ENCODE measurements at places on chromosomes 11 and 22.

DNA sequence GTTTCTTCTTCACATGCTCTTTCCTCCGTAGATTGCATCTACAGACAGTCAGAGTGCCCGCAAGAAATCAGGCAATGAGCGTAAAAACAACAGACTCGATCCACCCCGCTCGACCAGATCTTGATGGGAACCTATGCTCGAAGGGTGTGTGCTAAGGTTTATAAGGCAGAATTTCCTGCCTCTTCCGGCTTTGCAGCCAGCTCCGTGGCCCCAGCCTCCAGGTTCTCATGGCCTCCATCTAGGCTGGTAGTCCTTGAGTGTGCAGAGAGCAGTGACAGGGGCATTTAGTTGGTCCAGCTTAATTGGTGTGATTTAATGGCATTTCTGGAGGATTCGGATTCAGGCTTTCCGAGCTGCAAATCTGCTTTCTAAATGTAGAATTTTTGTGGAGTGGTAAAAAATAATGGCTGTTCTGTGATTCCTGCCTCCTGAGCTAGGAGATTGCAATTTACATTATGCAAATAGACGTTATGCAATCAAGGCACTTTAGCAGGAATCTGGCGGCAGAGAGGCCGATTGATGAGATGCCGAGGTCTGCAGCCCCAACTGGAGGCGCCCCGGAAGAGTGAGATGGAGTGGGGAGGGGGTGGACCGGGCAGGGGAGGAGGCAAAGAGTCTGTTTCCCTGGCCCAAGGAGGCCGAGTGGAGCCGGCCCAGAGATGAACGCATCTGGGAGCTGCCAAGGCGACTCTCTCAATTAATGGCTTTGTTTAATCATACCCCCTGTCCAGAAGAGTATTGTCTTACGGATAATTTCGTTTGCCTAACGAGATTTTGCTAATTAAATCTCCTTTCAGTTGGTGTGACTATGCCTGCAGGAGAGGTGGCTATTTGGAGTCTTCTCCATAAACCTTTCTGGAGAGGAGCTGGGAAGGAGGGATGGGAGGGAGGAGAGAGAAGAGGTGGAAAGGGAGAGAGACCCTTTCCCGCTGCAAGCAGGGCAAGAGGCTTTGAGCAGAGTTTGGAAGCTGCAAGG, 75.3 kb downstream of the PKNOX2 start:
- DNase-seq = no peak

DNA sequence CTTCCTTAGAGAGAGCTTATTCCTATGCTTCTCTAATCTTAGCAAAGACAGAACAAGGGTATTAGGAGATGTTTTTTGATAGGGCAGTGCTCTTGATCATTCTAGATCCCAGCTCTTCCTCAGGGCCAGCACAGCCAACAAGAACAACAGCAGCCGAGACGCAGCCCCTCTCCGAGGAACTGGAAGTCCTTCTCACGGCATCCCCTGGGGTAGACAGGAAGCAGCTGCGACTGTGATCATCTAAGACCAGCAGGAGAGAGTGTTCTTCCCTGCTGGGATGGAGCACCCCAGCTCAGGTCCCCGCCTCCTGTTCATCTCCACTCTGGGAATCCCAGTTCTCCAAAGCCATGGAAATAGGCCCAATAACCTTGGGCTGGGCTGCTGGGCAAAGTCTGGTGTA, 29.6 kb downstream of the IRAG1 start:
- no peak for DNase-seq

DNA sequence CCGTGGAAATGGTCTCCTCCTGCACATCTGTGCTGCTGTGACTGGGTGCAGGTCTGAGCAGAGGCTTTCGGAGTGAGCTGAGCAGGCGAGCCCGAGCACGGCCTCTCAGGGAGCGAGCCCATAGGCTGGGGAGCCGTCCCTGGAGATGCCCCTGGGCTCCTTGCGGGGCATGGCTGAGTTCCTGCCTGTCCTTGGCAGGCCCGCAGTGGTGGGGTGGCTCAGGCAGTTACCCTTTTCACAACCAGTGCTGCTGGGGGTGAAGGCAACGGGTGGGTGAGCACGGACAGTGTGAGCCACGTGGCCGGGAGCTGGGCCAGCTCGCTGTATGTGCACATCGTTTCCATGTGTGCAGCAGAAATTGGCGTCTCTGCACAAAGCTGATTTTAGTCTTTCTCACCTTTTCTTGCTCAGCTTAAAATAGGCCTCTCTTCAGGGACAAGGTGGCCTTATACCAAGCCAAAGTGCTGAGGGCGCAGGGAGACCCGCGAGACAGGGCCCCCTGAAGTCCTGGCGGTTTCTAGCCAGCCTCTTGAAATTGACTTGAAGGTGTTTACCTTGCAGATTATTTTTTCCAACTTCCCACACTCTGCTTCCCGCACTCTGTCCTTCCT, at the start of gene TP53AIP1:
TSS of gene TP53AIP1 (minus strand) at position 55 of the 611 bp plus-strand sequence. CDS start 5,053 bp downstream, outside the sequence.
- no peak for DNase-seq

GRCh38 chr11:304915-305843, 2.4 kb upstream of the IFITM2 start:
- DNase-seq = no peak

DNA sequence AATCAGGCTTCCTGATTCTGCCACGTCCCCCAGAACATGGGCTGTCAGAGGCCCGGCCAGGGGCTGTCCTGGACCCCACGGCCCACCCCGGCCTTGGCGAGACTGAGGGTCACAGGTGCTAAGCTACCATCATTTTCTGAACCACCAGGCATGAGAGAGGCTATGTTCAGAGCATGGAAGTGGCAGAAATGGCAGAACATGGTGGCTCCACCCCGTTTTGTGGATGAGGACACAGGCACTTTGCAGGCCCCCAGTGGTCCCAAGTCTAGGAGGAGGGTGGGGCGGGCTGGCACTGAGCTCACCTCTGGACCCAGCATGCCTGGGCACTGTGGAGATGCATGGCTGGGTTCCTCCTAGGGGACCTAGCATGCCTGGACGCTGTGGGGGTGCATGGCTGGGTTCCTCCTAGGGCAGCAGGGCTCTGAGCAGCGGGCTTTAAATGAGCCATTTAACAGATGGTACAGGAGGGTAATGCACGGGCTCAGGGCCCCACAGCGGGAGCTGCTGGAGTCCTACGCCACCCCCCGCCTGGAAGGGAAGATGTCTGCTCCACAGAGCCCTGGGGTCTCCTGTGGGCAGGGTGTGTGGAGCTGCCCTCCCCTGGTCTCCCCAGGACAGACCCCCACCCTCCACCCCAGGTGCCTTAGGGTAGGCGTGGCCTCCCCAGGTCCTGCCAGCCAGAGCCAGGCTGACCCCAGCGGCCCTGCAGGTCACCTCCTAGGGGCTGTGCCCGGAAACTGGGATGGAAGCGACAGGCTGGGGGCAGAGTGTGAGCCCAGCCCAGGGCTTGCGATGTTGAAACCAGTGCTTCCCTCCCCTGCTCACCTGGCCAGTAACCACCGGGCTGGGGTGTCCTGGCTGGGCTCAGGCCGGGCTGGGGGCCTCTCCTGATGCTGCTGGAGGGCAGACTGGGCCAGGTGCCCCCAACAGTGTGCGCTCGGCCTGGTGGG, 6.1 kb upstream of the MUC5AC start:
- no peak for DNase-seq

DNA sequence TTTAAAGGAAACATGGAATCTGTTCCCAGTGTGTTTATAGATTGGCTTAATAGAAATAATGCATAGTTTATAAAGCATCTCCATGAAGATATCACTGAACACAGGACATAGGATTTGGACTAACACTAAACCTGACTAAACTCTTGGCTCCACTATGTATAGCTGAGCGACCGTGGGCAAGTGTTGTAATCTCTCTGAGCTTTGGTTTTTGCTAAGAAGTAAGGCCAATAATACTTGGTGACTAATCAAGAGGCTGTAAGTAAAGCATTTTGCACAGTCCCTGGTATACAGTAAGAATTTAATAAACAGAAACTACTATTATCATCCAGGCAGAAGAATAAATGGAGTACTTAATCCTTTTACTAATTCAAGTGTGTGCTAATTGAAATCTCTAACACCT, 125.5 kb upstream of the MTMR2 start:
- no peak for DNase-seq

GRCh38 chr11:27085605-27086004, 45.0 kb downstream of the BBOX1 start:
- DNase-seq = no peak

DNA sequence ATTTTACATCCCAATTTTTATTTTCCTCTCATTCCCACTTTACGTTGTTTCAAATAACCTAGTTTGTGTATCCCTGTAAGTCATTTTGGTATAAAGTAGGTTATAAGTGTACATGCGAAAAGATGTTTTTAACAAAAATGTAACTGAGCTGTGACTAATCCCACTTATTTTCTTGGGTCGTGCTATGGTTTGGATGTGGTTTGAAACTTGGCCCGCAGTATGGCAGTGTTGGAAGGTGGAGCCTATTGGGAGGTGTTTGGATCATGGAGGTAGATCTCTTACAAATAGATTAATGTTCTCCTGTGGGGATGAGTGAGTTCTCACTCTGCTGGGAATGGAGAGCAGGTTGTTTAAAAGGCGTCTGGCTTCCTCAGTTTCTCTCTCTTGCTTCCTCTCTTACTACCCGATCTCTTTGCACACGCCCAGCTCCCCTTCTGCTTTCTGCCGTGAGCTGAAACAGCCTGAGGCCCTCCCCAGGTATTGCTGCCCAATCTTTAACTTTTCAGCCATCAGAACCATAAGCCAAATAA, 7.2 kb downstream of the RPL27A start:
- DNase-seq = no peak

- no peak for DNase-seq
These were observed 35.4 kb downstream of the KCNQ1OT1 start for GRCh38 chr11:2664376-2664775.

DNA sequence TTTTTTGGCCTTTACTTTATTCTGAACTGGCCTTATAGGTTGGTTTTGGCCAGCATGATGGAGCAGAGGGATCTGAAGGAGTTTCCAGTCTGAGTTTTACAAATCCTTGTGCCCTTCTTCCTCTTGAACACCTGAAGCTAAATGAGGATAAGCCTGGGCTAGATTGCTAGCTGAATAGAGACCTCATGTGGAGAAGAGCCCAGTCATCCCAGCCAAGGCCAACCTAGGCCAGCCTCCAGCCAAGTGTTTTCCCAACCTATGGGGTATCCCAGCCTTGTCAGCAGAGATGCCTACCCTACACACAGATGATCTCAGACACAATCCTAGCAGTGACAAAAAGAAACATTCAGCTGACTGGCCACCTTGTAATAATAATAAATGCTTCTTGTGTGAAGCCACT, 966 bp upstream of the CASP12 start:
- DNase-seq = no peak

DNA sequence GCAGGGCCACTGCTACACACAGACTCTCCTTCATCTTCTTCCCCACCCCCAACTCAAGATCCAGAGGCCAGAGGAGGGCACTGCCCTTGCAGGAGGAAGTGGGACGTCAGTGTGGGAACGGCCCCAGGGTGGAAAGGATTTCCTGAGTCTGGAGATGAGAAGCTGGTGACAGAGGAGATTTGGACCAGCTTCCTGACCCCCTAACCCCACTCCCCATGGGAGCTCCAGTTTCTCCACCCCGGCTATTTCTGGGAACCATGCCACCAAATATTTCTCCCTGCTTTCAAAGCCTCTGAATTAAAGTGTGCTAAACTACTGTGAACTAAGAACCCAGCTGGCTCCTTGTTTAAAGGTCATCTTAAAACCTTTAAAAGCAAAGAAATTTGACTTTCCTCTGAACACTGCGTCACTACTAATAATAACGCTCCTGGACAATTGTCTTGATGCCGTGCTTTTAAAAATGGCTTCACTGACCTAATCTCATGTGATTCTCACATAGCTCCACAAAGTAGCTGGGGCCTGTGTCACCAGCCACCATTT, 46.6 kb downstream of the CWC15 start:
- no peak for DNase-seq

DNA sequence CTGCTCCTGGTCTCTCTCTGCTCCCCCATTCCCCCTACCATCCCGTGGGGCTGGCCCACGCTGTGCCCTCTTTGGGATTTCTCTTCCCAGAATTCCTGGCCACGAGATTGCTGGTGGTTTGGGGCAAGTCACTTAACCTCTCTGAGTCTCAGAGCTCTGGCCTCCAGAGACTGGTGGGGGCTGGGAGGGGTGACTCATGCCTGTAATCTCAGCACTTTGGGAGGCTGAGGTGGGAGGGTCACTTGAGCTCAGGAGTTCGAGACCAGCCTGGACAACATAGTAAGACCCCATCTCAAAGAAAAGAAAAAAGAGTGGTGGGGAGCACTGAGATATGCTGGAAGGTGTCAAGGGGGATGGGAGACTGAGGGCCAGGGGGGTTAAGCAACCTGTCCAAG, 18.3 kb downstream of the OTUB1 start:
- no peak for DNase-seq

DNA sequence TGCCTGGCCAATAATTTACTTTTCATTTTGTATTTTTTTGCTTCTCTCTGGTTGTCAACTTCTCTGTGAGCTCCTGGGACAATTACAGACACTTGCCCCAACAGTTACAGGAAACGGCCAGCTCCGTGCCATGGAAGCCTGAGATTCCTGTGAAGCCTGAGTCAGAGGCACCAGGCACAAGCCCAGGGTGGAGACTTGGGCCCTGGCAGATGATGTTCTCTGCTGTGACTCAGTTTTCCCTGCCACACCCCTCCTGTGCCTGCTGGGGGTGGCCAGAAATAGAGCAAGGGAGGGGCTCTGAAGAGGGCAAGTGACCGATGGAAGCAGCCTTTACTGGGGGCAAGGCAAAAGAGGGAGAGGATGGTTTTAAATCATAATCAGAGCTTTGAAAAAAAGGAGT, 4.9 kb downstream of the ATP5MGL start:
- DNase-seq = no peak

- DNase-seq = no peak
These were observed 1.6 kb downstream of the CD5 start for GRCh38 chr11:61103851-61104423.

GRCh38 chr22:31790240-31790639, 36.4 kb downstream of the DEPDC5 start:
- no peak for DNase-seq

- no peak for DNase-seq
These were observed 23.5 kb upstream of the PICK1 start for GRCh38 chr22:38033522-38034277.

DNA sequence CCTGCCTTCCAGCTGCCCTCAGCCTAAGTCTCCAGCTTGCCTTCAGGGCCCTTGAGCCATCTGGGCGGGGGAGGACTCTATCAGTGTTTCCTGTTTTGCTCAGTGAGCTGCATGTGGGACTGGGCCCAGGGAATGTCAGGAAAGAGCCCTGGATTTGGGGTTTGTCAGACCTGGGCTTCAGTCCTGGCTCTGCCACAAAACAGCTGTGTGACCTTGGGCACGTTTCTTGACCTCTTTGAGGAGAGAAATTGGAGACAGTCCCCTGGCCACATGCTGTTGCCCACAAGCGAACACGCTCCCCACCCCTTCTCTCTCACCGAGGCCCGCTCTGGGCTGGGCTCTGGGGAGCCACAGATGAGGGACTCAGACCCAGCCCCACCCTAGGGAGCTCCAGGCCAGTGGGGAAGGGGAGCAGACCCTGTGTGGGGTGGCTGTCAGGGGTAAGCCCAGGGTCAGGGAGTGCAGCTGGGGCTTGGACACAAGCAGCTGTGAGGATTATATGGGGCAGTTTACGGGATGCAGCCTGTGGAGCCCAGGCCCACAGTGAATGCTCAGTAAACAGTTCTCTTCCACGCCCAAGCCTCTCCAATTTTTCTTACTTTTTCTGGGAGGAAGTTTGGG, 12.3 kb downstream of the MYO7A start:
- DNase-seq = no peak

All from activated CD4-positive, CD25-positive, alpha-beta regulatory T cell treated with anti-CD3 and anti-CD28 coated beads, Interleukin-2, amount 50 U/mL, for 16 hours (primary cell).